ENCODE measurements at places on chromosomes 3 and 15.
A peak's percentile ranks its signal among the peaks of the same experiment; 100 is the strongest.

GRCh38 chr3:157543501-157544035 is 40.4 kb upstream of the VEPH1 start:
- DNase-seq = no peak

GRCh38 chr15:101641894-101642293 is 10.3 kb downstream of the TM2D3 start:
- peak; percentile 34 for DNase-seq

DNA sequence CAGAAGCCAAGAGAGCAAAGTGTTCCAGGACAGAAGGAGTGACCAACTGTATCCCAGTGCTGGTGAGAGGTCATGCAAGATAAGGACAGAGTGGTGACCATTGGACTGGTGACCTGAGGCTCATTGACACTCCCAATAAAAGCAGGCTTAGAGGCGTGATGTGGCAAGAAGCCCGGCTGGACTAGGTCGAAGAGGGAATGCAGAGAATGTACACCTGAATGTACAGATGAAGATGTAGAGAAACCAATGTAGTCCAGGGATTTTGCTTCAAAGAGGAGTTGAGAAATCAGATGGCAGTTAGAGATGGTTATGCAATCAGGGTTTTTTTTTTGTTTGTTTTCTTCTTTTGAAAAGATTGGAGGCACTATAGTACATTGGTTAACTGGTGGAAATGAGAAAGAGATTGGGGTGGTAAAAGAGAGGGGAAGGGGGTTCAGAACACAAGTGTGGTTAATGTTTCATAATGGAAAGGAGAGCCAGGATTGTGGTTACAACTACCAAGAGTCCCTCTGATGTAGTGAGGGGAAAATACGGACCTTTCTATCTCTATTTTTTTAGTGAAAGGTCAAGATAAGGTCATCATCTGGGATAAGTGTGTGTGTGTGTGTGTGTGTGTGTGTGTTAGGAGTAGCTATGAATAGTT is 23.3 kb downstream of the ST3GAL6 start:
- no peak for DNase-seq

- DNase-seq = no peak
Observed at GRCh38 chr3:36991923-36992805, 767 bp downstream of the EPM2AIP1 start.

GRCh38 chr15:34616613-34617012 is 33.2 kb upstream of the GOLGA8B start:
- DNase-seq = no peak

DNA sequence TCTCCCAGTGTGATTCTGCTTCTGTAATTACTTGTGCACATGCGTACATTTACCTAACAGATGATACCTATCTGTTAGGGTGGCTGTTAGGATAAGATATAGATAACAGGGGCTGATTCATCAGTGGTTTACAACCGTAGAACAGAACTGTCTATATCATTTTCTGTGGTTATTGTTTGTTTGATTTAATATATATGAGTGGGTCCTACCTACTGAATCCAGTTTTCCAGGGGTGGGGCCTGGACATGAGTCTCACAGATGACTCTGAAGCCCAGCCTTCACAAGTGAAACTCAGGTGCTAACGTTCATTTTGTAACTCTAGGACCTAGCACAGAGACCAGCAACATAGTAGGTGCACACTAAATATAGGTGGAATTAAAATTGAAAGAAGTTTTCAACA is 10.4 kb upstream of the ACAP2 start:
- DNase-seq = no peak

GRCh38 chr3:56815589-56815988 is 13.8 kb upstream of the ARHGEF3 start:
- no peak for DNase-seq

DNA sequence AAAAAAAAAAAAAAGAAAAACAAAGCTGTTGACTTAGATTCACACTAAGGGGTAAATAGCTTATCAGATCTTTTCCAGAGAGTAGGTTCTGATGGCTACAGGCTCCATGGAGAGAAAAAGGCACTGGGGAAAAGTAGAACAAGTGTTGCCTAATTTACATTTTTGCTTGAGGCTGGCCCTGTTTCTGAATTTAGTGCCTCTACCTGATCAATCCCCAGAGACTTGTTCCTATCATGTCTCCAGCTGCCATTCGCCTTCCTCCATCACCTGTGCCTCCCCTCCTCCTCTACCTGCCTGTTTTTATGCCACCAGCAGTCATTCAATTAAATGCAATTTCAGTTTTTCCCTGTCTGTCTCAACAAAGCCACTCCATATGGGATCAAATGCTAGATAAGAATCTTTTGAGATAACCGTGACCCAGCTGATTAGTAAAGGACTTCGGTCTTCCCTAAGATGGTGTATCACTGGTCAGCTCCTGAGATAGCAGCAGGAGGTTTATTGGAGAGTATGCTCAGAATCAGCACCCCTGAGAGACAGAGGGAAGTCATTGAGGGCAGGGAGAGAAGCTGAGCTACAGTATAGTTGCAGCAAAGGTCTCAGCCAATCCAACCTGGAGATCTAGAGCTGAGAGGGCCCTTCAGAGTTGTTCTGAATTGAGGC is 88.1 kb upstream of the GADL1 start:
- DNase-seq = no peak

DNA sequence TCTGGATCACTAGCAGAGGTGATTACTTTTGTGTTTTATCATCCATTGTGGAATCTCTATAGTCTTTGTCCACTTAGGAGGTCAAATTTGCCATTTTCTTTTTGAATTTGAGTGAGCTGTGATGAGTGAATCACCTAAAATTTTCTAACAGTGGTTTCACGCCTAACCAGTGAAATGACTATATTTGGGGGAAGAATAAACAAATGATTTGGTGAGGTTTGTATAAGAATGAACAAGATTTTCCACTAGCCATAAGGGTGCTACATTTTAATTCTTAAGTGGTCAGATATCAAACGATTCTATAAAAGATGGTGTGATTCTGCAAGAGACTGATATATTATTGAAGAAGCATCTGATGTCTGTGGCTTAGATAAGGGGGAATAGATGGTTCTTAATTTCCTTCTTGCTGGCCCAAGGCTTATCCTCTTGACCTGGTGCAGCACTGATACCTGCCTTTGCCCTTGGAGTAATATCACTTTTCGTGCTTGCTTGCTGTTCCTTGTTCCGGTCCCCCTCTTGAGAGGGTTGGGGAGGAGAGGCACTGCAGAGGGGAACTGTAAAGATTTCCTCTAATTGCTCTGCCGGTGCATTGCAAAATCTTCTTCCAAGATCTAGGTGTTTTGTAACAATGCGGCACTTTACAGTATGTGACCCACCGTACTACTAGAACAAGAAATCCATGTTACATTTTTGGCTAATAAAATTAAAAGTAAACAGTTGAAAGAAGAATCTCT is 14.5 kb downstream of the C3orf20 start:
- no peak for DNase-seq

DNA sequence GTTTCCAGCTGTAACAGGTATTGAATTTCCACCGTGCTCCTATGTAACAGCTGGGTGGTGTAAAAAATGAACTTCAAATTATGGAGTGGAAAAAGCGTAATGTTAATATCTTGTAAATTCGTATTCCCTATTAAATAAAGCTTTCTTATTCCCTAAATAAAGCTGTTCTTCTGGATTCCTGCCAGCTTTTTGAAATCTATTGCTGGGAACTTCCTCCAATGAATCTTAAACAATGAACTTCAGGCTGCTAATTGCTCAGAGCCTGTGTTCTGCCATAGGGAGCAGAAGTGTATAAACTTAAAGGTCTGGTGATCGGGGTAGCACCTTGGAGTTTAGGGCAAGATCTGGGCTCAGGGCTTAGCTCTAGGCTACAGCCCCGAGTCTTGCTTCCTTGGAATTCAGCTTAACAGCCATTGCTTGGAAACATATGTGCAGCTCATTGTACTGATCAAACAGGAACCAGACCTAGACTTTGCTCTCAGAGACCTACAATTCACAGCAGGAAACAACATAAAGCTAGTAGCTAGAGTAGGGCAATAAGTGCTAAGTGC is 1.4 kb downstream of the ARL14 start:
- DNase-seq = no peak

- no peak for DNase-seq
Observed at GRCh38 chr3:117128133-117128532, 418.6 kb downstream of the TUSC7 start.

GRCh38 chr3:50154840-50155490 is at the start of gene SEMA3F:
TSS of gene SEMA3F (plus strand) at chr3:50155324. CDS start at chr3:50159623, 4,299 bp downstream.
- DNase-seq = peak; percentile 96

DNA sequence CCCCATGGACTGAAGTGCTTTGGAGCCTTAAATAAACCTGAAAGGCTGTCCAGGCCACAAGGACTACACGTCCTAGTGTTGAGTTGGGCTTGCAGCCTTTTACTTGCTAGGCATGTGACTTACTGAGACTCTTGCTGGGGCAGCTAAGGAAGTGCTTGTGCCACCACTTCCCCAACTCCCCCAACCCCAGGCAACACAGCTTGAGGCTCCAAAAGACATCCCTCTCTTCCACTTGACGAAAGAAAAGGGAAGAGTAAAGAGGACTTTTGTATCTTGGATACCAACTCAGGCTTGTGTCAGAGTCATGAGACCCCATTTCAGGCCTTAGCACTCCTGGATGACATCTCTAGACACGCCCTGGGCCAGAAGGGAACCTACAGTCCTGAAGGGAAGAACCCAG is 109.8 kb downstream of the XRN1 start:
- DNase-seq = no peak

GRCh38 chr3:56253941-56254665 is 214.2 kb downstream of the ERC2 start:
- DNase-seq = no peak
